ENCODE measurements at places on chromosomes 11 and 22.

GRCh38 chr11:87125257-87125656 lies 87.5 kb downstream of the TMEM135 start:
- no peak for DNase-seq

GRCh38 chr11:114522818-114523217 lies 36.9 kb downstream of the NXPE1 start:
- DNase-seq = no peak

GRCh38 chr11:44577231-44577830 lies 11.9 kb downstream of the CD82 start:
- DNase-seq = no peak

DNA sequence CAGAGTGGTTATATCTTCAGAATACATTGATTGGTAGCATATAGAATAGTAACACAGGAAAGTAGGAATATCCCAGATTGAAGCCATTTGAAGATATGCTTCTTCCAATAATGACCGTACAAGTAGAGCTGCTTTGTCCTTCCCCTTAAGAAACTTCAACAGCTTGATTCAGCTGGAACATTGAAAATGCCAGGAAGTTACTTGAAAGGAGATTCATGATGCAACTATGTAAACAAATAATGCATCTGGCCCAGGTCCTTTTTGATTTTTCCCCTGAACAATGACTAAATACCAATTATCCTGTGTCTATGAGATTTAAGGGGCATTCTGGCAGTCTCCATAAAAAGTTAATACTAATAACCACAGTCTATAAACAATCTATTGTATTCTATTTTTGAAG lies 3.0 kb downstream of the DKK3 start:
- no peak for DNase-seq

- DNase-seq = no peak
These were observed 30.6 kb upstream of the YAP1 start for GRCh38 chr11:102079625-102080024.

DNA sequence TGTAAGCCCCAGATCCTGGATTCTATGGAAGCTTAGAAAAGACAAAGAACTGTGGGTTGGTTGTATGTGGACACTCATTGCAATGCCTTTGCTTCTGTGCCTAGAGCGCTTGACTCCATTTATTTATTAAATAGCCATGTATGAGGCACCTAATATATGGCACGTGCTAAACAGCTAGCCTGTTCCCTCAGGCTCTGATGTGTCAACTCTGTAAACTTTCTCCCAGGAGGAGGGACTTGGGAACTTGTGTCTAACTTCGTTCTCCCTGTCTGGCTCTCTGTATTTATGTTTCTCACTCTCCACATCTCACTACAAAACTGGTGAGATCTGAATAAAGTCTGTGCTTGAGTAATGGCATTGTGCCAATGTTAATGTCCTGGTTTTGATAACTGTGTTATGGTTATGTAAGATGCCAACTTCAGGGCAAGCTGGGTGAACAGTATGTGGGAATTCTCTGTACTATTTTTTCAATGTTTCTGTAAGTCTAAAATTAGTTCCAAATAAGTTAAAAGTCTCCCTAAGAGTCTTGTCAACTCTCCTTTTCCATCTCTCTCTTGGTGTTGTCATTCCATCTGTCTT lies 34.1 kb upstream of the ZBTB16 start:
- DNase-seq = no peak

DNA sequence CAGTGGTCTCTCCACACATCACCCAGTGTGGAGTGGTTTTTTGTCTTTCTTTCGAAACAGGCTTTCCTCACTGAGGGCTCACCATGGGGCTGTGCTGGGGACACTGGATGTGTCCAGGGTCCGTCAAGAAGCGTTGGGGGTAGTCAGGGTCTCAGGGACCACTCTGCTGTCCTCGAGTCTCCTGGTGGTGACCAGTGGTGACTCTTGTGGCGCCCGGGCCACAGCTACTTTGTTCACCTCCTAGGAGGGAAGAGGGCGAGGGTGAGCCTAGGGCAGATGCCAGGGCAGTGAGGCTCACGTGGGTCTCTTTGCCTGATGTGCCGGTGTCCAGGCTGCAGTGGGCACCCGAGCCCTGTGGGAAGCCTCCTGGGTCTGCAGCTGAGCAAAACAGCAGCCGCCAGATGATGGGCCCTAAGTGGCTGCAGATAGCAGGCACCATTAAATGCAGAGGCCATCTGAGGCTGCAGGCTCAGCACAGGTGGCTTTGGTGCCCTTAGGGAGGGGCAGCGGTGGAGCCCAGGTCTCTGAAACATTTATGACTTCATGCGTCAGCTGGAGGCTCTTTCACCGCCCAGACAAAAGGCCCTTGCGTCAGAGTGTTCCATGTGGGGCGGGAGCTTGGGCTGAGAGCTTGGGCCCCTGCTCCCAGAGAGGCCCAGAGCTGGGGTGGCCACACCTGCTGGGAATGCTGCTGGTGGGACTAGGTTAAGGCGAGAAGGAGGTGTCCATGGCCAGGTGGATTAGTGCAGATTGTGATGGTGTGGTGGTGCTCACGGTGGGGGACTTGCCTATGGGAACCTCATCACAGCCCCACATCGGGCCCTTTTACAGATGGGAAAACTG lies 29.5 kb downstream of the KCNQ1 start:
- no peak for DNase-seq

DNA sequence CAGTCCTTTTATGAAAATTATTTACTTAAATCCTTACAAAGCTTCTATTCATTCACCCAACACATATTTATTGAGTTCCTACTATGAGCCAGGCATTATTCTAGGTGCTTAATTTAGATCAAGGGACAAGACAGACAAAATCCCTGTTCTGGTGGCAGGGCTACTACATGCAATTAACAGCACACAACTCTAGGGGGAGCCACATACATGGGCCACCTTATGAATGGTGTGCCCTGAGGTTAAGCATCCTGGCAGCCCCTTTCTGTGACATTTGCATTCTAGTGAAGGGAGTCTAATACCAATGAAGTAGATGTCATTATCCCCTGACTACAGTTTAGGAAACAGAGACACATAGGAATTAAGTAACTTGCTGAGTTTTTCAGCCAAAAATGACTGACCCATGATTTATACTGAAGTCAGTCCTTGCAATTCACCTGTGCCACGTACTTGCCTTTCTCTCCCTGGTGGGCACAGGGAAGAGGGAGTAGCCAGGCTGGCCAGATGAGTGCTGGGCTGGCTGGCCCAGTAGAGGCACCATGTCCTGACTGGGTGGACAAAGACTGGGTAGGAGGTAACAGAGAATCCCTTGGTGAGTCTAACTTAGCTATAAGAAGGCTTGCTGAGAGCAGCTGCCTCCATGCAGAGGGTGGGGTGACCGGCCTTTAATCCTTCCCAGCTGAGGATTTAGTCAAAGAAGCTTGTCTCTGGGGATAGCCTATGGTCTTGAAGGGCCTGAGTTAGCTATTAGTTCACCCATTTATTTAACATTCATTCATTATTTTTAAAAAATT lies 52.0 kb upstream of the ELF5 start:
- no peak for DNase-seq

Data from right hindlimb (tissue), 1 donor.